Activated CD8-positive, alpha-beta memory T cell treated with anti-CD3 and anti-CD28 coated beads for 1 hour (primary cell): ENCODE measurements at places on chromosomes 12 and 14.

DNA sequence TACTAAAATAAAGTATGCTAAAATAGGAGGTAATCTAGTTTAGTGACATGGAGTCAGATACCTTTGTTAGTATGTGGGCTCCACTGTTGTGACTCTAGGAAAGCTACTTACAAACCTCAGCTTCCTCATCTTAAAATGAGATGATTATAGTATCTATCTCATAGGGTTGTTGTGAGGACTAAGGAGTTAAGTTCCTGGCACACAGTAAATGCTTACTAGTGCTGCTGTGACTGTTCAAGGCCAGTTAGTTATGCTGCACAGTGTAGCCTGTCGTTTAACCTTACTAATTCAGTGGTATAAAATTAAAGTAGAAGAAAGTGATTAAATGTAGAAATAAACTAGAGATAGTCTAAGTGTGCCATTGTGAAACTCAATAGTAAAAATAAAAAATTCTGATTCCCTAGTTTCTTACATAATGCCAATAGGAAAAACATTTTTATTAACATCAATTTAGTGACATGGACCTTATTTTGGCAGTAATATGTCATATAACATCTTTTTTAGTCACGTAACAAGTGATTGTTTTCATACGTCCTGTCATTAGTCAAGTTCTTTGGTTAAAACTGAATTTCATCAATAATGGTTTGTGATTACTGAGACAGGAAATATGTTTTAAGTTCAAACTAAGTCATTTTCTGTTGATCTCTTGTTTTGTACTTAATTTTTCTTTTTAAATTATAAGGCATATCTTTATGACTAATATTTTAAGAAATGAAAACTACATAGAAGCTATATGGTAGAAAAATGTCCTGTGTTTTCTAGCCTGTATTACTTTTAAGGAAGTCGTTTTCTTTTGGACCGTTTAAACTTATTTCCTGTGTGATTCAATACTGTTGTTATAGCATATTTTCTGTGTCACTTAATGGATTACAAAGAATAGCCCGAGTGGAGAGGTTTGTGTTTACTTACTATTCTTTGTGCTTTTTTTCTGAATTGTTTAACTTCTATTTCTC lies 74.0 kb downstream of the PCNX1 start:
- DNase-seq = no peak

DNA sequence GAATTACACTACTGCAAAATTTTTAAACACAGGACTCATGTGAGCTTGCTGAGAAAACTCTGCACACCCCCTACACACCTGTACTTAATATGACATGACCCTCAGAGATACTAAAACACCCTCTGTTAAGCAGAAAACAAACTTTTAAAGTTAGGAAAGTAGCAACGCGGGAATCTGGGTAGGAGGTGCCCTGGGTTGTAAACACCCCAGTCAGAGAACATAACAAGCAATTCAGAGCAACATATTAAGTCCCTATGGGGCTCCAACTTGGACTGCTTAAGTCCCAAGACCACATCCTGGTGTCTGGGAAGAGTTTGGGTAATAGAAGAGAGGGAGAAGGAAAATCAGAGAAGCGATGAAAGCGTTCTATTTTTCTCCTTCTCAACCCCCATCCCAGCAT lies 1.2 kb downstream of the ATF7 start:
- DNase-seq = no peak

DNA sequence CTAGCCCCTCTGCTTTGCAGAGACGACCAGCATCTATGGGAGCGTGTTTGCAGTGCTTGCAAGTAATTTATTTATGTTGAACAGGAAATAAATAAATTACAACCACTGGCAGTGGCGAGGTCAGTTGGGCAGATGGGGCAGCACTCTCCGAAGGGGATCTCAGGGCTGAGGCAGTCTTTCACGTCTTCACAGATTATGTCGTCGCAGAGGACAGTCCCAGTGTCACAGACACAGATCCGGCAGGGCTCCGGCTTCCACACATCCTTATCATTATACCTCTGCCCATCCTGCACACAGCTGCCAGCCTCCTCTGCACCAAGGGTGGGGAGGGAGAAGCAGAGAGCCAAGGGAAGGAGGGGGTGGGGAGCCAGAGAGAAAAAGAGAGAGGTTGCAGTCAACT lies 4.5 kb downstream of the COL2A1 start:
- DNase-seq = no peak

- no peak for DNase-seq
Measured at GRCh38 chr14:94689218-94689984, 77.2 kb downstream of the SERPINA3 start.

- DNase-seq = no peak
Measured at GRCh38 chr12:120229487-120230325, 28.8 kb upstream of the RPLP0 start.

DNA sequence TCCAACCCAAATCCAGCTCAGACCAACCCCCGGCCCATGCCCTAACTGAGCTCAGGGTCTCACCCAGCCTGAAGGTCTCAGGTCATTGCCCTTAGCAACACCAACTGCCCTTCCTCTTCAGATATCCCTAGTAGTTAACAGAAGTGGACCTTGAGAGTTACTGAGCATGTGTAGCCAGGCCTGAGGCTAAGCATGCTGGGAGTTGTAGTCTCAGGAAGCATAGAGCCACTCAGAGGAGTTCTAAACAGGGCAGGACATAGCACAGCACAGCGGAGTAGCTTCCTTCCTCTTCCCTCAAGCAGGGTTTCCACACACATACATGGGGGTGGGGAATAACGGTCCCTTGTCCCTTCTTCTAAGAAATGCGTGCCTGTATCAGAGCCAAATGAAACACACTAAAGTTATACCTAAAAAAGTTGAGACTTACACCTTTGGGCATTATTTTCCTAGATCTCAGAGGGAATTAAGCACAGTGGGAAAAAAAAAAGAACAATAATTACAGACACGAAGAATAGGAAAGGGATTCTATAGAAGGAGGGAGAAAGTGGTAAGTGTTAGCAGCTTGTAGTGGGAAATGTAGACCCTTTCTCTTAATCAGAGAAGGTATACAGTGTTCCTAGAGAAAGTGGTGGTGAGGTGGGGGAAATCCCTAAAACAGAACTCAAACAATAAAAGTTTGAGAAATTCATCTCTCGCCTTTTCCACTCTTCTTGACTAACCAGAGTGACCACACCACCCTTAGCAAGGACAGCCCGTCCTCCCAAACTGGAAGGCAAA lies 4.4 kb downstream of the KMT2D start:
- no peak for DNase-seq

DNA sequence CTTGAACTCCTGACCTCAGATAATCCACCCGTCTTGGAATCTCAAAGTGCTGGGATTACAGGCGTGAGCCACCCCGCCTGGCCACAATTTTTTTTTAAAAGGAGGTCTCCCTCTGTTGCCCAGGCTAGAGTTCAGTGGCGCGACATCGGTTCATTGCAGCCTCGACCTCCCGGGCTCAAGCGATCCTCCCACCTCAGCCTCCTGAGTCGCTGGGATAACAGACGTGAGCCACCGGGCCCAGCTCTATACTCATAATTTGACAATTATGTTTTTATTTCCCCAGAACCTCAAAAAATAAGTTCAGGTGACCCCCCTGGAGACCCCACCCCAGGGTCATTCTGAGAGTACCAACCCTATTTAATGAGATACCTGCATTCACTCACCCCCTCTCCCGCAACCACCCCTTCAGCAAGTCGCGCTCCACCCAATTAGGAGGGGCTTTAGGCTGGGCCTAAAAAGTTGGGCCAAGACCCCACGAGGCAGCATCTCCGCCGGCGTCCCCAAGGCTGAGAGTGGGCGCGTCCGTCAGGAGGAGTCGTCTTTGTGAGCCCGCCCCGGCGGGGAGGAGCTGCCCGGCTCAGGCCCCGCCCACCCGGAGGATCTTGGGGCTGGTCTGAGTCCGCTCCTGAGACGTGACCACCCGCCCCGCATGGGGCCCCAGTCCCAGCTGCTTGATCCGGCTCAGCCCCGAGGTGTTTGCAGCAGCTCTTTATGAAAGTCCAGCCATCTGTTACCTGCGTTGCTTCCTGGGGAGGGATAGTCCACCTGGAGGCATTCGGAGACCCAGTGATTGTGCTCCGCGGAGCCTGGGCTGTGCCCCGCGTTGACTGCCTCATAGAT lies at the start of gene ANKRD33:
Gene ANKRD33, plus strand, starts transcription at position 628 of the 840 bp plus-strand sequence. Its CDS starts 84 bp downstream, at position 712.
- DNase-seq = no peak

GRCh38 chr12:82523996-82524395 lies 162.7 kb upstream of the TMTC2 start:
- no peak for DNase-seq

- DNase-seq = no peak
Measured at GRCh38 chr14:94638961-94639817, 27.0 kb downstream of the SERPINA3 start.

DNA sequence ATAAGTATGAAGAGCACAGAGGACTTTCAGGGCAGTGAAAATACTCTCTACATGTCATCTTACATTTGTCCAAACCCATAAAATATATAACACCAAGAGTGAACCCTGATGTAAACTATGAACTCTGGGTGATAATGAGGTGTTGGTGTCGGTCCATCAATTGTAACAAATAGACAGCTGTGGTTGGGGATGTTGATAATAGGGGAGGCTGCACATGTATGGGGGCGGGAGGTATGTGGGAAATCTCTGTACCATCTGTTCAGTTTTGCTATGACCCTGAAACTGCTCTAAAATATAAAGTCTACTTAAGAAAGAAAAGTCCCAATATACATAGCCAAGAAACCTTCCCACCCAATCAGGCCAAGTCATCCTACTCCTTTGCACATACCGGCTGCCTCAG lies 88.5 kb downstream of the GPR135 start:
- no peak for DNase-seq

GRCh38 chr12:47458279-47458678 lies 247.6 kb downstream of the RPAP3 start:
- DNase-seq = no peak
